Activated gamma-delta T cell treated with Interleukin-2 at 50 U/mL for 16 hours (primary cell): ENCODE measurements at places on chromosomes 12 and 14.

DNA sequence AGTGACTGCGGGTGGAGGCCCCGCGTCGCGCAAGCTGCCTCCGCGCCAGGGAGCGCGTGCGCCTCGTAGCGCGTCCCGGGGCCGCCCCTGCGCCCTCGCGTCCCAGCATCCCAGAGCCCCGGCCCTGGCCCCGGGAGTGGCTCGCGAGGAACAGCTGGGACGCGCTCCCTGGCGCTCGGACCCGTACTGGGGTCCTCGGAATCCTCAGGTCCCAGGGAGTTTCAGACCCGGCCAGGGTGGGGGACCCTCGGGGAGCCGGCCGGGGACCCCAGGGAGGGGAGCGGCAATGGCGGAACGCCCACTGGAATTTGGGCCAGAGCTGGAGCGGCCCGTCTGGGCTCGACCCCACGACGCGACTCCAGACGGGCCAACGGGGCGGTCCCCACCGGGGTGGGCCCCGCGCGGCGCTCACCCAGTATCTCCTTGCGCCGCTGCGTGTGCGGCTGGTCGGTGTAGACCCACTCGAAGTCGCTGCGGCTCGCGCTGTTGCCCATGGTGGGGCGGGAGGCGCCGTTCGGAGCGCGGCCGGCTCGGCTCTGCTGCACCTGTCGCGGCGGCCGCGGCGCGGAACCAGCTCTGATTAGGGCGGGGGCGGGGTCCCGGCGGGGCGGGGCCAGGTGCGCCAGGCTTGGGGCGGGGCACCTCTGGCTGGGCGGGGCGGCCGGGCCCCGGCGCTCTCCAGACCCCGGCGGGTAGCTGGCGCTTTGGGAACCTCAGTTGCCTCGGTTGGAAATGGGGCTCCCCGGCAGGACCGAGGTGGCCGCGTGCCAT lies at the start of gene DEGS2:
TSS of gene DEGS2 (minus strand) at position 552 of the 771 bp plus-strand sequence. CDS start at position 494, 58 bp downstream.
- peak; percentile 41 for DNase-seq

GRCh38 chr12:75977952-75978671 lies 53.5 kb downstream of the PHLDA1 start:
- DNase-seq: peak; percentile 72

DNA sequence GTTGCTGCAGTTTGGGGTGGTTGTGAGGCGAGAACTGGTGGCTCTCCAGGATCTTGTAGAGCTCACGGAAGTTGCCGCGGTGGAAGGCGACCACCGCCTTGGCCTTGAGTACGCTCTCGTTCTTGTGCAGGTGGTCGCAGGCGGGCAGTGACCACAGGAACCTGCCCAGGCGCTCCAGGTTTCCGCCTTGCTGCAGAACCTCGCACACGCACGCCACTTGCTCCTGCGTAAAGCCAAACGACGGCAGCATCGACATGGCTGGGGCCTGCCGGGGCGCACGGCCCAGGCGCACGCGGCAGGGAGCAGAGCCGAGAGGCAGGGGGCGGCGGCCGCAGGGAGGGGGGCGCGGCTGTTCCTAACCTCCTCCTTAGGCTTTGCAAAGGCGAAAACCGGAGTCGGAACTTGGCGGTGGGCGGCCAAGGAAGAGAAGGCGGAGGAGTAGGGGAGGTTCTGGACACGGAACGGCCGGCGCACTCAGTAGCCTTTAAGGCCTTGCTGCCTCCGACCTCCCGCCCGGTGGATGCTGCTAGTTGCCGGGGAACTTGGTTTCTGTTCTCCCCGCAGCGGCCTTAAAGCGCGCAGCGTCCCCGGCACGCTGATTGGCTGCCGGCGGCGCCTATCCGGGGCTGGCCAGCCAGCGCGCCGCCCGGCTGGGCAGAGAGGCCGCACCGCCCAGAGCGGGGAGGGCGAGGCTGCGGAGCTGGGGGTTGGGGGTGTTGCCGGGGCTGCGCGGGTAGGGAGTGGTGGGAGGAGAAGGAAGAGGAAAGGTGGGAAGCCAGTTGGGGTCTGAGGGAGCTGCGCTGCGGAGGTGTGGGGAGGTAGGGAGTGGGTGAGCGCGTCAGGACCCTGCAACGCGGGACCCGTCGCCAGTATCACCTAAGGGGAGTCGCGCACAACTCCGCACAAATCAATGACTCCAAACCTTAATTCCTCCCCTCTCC lies at the start of gene SIX1:
TSS of gene SIX1 (minus strand) at position 544 of the 941 bp plus-strand sequence. CDS start at position 256, 288 bp downstream.
- no peak for DNase-seq

DNA sequence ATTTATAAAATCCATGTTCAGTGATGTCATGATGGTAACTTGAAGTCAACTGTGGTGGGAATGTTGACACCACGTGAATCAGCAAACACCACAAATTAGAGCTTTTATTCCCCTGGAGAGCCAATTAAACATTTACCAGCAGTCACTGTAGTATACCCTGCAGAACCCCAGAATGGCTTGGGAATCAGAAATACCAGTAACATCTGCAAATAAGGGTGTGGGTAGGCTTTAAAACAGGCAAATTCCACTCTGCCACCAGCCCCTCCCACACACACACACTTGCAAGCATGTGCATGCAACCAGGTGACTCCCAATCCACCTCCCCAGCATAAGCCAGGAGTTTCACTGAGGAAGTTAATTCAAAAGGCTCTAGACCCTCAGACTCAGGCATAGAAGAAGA lies 63.6 kb upstream of the TMEM263 start:
- no peak for DNase-seq

GRCh38 chr14:55054098-55054497 lies 2.7 kb downstream of the MAPK1IP1L start:
- no peak for DNase-seq

DNA sequence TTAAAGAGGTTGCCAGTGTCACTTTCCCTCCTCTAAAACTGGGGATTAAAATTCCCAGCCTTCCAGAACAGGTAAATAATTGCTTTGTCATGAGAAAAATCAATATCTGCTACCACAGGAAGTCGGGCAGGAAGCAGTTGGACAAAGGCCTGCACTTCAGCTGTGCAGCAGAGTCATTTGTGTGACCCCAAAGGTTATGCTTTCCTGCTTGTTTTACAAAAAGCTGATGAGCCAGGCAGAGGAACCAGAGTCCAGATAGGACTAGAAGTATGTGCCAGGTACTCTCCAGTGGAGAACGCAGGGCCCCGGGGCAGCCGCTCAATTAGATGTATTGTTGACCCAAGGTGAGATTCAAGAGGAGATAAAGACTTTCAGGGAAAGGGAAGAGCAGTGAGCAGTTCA lies 117.1 kb upstream of the FRMD6 start:
- DNase-seq: no peak
